Left forelimb (tissue), 1 donor: ENCODE measurements at places on chromosomes 4 and X.

- no peak for DNase-seq
Measured at GRCh38 chr4:154529728-154530519, 20.3 kb downstream of the PLRG1 start.

GRCh38 chrX:47160781-47161180 lies 15.8 kb downstream of the RBM10 start:
- no peak for DNase-seq

DNA sequence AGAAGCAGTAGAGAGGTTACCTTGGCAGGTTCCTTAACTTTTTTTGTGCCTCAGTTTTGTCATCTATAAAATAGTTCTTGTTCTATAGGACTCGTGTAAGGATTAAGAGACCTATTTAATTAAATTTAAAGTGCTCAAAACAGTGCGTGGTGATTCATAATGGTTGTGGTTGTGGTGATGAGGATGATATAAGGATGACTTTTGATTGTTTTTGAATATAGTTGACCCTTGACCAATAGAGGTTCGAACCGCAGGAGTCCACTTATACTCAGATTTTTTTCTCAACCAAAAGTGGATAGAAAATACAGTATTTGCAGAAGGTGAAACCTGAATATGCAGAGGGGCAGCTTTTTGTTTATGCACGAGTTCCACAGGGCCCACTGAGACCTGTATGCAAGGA lies 14.6 kb downstream of the SMAD1 start:
- no peak for DNase-seq

DNA sequence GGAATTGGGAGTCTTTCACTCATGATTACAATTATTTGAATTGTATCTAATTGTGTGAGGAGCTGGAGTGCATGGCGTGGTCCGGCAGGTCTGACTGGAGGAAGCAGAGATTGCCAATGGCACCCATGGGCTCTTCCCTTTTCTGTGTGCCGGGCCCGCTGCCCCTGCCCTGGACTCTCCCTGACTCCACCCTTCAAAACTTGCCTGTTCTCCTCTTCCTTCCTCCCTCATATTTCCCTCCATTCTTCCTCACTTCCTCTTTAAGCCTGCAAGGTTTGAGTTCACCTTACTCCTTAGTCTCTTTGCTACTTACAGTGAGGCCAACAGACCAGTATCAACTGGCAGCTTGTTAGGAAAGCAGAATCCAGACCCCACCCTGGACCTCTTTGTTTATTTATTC lies 6.5 kb upstream of the STBD1 start:
- DNase-seq: no peak

DNA sequence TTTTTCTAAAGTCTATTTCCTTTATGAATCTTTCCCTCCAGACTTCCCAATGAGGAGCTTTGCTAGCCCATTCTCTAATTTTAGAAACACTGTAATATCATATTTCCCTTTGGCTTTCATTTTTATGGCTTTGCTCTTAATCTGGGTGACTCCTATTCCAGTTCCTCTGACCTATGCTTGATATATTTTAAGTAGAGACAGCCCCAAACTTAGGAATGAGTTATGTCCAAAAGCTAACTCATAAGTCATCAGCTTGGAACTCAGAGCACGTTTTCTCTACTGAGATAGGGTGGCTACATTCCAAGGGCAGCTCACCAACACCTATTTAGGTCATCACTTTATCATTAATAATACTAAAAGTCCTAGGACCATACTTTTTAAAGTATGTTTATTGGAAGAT lies 77.8 kb downstream of the OR13H1 start:
- DNase-seq: no peak

DNA sequence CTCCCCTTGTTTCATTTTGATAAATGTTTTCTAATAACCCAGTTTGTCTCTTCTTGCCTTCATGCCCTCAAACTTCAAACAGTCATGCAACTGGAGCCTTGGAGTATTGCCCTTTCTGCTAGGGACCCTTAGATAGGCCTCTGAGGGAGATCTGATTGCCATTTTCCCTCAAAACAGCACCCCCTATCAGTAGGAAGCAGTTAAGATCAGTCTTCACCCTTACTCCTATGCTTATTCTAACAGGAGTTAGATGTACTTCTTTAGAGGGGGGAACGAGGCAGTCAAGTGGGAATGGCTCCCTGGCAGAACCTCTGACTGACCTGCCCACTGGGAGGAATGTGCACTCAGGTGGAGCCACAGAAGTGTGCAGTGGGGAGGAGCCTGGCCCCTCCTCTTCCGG lies 74.1 kb downstream of the FAM47A start:
- DNase-seq: no peak

- DNase-seq: no peak
Measured at GRCh38 chrX:24658421-24658820, 11.3 kb upstream of the PCYT1B start.

DNA sequence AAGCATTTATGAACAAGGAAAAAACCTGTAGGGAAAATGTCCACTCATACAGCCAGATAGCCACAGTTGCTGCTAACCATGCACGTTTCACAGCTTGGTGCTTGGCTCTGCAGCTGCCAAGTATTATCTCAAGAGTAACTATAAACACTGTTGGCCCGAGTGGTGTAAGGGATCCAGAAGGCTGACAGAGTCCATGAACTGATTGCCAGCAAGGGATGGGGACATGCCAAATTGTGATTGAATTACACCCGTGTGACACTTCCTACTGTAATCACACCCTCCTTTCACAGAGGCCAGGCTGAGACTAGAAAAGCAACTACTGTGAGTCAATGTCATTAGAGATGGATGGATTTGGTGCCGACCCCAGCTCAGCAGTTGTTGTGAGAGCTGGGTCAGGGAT lies 223.9 kb upstream of the ANKRD50 start:
- DNase-seq: peak; percentile 74
